Stimulated activated CD4-positive, alpha-beta T cell treated with anti-CD3 and anti-CD28 coated beads, Interleukin-1b, Interleukin-23, amount 100 ng/mL, for 48 hours (primary cell): ENCODE measurements at places on chromosomes 12 and 14.

GRCh38 chr14:103286968-103287850 lies 46.8 kb upstream of the EIF5 start:
- no peak for DNase-seq

GRCh38 chr12:6465467-6466183 lies 4.9 kb downstream of the VAMP1 start:
- no peak for DNase-seq

DNA sequence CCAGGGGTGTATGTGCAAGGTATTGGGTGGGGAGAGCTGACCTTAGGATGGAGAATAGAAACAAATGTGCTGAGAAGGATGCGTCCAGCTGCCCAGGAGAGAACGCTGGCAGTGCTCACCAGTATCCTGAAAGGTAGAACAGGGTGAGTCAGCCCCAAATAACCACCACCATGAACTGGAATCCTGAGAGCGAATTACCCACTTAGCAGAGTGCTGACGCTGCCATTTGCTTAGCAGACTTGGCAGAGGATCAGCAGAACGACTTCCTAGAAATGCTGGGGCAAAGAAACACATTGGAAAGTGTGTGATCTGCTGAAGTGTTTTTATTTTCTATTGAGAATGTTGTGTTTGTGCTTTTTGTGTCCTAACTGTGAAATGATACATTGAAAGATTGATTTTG lies 213.6 kb downstream of the ADGRD1 start:
- no peak for DNase-seq

DNA sequence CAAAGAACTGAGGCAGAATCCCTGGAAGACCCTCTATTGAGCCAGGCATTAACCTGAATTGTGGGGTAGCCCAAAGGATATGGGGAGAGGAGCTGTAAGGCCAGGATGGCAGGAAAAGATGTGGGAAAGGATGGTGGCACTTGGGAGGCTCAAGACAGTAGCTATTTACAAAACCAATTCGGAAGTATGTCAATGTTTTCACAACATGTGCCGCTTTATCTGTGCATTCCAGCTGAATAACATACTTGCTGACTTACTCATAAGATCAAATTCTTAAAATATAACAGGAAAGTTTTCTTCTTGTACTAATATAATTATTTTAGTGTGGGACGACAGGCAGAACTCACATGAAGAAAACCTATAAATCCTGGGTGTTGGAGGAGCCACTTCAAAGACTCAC lies 10.6 kb downstream of the BBS10 start:
- no peak for DNase-seq

DNA sequence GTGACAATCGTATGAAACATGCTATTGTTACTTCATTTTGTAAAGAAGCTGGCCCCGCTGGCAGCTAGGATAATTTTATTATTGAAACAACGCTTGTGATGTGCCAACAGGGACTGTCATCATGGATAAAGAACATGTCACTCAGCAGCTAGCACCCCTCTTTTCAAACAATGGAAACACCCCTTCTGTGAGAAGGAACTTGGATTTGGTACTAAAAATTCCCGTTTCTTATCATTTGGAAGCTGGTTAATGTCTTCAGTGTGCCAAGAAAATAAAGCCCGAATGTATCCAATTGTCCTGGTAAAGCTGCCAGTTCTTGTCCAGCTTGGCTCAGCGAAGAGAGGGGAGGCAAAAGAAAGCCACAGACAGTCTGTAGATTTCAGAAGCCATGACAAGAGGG lies 186.6 kb downstream of the PHLDA1 start:
- no peak for DNase-seq

GRCh38 chr12:61098031-61098580 lies 1162.1 kb upstream of the USP15 start:
- no peak for DNase-seq

- no peak for DNase-seq
Measured at GRCh38 chr14:78875049-78875448, 704.9 kb downstream of the NRXN3 start.

DNA sequence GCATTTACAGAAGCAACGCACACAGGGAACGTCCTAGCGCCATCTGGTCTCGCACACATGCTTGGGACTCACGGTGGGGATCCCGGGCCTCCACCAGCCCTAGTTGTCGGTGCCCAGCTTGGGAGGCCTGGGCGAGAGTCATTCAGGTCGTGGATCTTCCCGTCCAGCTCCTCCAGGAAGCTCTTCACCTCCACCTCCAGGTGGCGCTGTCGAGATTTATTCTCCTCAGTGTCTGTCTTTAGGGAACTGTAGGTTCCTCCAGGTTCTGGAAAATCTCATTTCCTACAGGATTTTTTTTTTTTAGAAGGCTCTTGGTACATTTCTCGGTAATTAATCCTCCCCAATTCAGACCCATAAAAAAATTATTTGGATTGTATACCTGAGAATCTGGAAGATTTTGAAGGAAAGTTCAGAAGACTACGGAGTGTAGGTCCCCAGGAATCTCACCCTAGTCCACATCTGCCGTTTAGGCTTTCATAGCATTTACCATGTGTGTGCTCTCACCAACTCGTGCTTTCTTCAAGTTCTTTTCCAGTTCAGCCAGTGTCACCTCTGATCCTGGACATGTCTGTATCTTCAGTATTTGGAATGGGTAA lies 910.0 kb downstream of the TMEM121 start:
- DNase-seq: peak; percentile 65

- no peak for DNase-seq
Measured at GRCh38 chr12:123062681-123063486, 82.4 kb downstream of the ARL6IP4 start.

DNA sequence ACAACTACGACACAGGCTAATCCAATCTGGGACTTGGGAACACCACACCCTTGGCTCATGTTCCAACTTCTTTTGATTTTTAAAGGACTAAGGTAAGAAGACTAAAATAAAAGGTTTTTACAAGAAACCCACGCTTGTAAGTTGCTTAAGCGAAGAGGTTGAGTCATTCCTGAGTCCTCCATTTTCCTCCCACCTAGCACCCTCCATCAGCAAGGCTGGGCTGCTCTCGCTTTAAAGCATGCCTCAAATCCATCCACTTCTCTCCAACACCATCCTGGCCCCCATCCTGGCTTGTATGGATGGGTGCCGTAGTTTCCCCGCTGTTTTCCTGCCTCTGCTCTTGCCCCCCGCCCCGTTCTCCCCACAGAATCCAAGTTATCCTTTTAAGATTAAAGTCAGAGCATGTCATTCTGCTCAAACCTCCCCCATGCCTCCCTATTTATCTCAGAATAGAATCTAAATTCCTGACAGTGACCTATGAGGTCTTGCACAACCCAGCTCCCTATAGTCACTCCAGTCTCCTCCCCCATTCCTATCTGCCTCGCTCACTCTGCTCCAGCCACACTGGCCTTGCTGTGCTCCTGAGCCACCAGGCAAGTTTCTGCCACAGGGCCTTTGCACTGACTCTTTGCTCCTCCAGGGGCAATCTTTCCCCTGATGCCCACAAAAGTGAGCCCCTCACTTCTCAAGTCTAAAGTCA lies 34.5 kb downstream of the SCARB1 start:
- DNase-seq: no peak

GRCh38 chr12:113058553-113058952 lies 2.0 kb downstream of the DTX1 start:
- no peak for DNase-seq

GRCh38 chr12:111174251-111174960 lies 194.5 kb downstream of the PHETA1 start:
- DNase-seq: no peak

DNA sequence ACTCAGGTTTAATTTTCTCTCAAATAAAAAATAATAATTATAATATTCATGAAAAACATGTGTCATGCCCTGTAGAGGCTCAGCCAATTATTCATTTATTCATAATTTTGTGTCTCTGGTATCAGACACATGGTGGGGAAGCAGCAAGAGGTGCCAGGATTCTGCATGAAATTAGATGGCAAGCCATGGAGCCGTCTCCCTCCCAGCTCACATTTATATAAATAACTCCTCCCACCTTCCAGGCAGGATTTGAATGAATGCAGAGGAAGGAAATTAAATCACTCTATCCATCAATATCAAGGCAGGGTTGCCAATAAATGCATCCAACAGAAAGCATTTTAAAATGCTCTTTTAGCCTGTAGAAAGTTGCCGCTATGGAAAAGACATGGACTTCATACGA lies 98.1 kb downstream of the PTPRR start:
- no peak for DNase-seq

- no peak for DNase-seq
Measured at GRCh38 chr14:59020382-59020781, 168.1 kb upstream of the DAAM1 start.

DNA sequence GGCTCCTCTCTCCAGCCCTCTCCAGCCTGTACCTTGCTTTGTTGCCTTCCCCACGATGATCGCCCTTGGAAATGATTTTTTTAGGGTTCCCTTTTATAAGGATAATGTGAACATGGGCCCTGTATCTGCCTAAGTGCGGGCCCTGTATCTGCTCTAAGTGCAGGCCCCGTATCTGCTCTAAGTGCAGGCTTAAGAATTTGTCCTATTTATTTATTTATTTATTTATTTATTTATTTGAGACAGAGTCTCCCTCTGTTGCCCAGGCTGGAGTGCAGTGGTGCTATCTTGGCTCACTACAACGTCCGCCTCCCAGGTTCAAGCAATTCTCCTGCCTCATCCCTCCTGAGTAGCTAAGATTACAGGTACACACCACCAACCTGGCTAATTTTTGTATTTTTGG lies 22.5 kb downstream of the GALNT16 start:
- no peak for DNase-seq

DNA sequence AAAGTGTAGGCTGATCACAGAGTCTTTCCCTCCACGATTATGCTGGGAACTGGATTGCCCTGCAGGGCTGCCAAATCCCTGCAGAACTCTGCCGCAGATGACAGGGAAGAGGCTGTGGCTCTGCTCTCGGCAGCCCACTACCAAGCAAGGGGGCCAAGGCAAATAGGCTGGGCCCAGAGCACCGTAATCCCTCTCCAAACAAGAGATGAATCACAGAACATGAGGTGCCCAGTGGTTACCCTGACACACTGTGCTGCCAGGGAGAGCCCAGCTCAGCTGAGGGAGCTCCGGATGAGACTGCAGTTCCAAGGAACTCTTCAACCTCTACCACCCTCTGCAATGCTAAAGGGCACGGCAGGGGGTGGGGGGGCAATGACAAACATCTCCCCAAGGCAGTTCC lies 33.9 kb downstream of the STON2 start:
- no peak for DNase-seq

- no peak for DNase-seq
Measured at GRCh38 chr12:122004633-122005071, 17.0 kb upstream of the BCL7A start.

DNA sequence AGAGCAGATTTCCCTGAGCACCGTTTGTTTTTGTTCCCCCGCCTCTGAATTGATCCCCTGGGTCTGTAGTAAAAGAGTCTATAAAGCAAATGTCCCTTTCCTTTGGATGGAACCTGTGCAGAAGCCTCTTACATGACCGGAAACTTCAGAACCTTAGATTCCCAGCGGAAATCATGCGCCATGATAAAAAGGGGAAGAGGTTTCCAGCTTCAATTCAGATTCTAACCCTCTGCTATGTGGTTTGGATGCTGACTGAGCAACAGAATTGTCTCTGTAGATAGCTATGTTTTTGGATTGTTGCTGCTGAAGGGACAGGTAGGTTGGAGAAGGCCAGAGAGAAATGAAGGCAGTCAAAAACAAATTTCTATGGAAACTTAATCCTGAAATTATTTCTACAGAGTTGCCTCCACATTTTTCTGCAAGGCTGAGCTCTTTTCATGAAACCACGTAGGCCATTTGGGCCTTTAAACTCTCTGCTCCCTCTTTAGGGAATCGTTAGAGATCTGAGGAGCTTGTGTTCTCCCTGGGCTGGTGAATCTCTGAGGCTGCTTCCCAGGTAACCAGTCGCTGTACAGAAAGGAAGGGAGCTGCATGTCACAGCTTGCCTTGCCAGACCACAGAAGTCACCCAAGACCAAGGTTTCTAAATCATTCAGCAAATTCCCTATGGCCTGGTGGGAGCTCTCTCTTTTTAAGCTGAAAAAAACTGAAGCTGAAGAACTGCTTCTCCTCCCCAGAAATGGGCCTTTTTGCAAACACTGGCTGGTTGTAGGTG lies 28.7 kb upstream of the OR10P1 start:
- no peak for DNase-seq

DNA sequence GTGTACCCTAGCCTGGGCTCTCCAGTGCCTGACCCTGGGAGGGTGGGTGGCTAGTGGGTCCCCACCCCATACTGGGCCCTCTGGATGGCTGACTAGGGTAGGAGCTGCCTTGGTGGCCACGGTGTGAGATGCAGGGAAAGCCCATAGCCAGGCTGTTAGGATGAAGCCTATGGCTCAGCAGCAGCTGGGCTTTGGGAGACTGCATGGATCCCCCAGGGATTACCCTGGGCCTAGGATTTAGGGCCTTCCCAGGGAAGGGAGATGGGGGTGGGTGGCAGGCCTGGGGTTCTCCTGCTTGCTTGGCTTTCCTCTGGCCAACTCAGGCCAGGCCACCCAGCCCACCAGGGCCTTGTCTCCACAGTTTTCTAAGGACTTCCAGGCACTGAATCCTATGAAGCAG lies 6.3 kb downstream of the GSTZ1 start:
- DNase-seq: no peak

DNA sequence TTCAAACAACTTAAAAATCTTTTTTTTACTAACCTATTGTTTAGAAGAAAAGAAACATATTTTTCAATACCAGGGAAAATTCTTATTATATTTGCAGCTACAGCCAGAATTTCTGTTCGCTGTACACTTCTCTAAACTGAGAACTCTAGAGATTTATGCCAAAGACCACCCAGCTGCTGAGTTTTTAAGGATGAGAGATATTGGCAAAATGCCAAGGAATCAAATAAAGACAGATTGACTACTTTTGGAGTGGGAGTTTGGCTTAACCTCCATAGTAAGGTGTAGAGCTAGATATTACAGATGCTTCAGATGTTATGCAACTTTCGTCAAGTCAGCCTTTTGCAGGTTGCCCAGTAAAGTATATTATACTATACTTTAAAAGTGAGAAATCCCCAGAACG lies 71.8 kb downstream of the TTLL5 start:
- no peak for DNase-seq

GRCh38 chr14:30305346-30305745 lies 253.6 kb upstream of the G2E3 start:
- no peak for DNase-seq

GRCh38 chr14:102392506-102392905 lies 29.8 kb downstream of the TECPR2 start:
- DNase-seq: no peak

DNA sequence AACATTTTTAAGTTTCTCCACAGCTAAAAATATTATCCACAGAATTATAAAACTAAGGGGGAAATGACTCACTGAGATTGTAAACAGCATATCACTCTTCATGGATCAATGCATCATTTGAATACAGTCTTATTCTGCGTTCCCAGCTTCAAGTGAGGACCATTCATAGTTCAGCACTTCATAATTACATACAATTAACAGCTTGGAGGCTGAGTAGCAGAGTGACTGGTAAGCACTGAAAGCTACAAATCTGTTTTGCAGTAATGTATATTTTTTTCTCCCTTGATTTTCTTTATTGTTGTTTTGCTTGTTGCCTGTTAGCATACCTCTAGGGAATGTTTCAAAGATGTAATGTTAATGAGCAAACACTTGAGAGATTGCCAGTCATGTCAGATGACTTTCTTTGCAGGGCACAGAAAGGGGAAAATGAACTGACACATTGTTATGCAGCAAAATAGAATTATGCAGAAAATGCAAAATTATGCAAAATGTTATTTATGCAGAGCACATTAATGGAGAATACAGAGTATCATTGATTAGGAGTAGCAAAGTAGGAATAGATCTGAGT lies 138.6 kb downstream of the RPS29 start:
- no peak for DNase-seq
